A549 treated with AZD2906 at 1 μM for 4 hours (cell line): ENCODE measurements at places on chromosomes 2 and 18. TPM values are rescaled to one million over a fixed set of nuclear protein-coding genes. Genes with fewer than 3 reads are reported as not detected.

The TOGARAM2 gene
- 0.05 to 0.52 TPM (median 0.20 TPM) in 5 replicates for total RNA-seq

The IL37 gene
- not detected in 5 replicates for total RNA-seq

The STAMBP gene
- total RNA-seq: 47.5 to 53.5 TPM (median 51.6 TPM) in 5 replicates

The CNDP2 gene
- total RNA-seq: 75.6 to 98.9 TPM (median 80.5 TPM) in 5 replicates

The KYNU gene
- total RNA-seq: 215 to 277 TPM (median 220 TPM) in 5 replicates

The NPAS2 gene
- total RNA-seq: 65.9 to 86.8 TPM (median 81.3 TPM) in 5 replicates

The EHBP1 gene
- 30.1 to 43.3 TPM (median 35.6 TPM) in 5 replicates for total RNA-seq

The GPBAR1 gene
- total RNA-seq: 0.24 to 0.54 TPM (median 0.40 TPM) in 5 replicates

The UCN gene
- total RNA-seq: 1.2 to 2.5 TPM (median 1.8 TPM) in 5 replicates

The B3GNT7 gene
- 1.8 to 2.4 TPM (median 2.2 TPM) in 5 replicates for total RNA-seq

The CERKL gene
- 0.30 to 0.46 TPM (median 0.33 TPM) in 5 replicates for total RNA-seq

The TXNL4A gene
- total RNA-seq: 90.8 to 163 TPM (median 140 TPM) in 5 replicates

The OBSL1 gene
- 18.7 to 23.2 TPM (median 21.6 TPM) in 5 replicates for total RNA-seq

The SATB2 gene
- total RNA-seq: 2.7 to 3.2 TPM (median 3.0 TPM) in 5 replicates

The KIF1A gene
- 0.51 to 0.84 TPM (median 0.65 TPM) in 5 replicates for total RNA-seq

The CRYGD gene
- not detected in 5 replicates for total RNA-seq

The SIX2 gene
- total RNA-seq: 1.5 to 2.8 TPM (median 2.2 TPM) in 5 replicates

The DSC3 gene
- 1.00 to 1.9 TPM (median 1.2 TPM) in 5 replicates for total RNA-seq

The EML6 gene
- total RNA-seq: 1.3 to 1.5 TPM (median 1.4 TPM) in 5 replicates

The CIB4 gene
- total RNA-seq: 0.17 to 0.19 TPM in 2 of 5 replicates, not detected in the others

The LIMS3 gene
- not detected in 5 replicates for total RNA-seq
